Right lobe of liver (tissue), 6 donors: ENCODE measurements at places on chromosomes 4 and X.

DNA sequence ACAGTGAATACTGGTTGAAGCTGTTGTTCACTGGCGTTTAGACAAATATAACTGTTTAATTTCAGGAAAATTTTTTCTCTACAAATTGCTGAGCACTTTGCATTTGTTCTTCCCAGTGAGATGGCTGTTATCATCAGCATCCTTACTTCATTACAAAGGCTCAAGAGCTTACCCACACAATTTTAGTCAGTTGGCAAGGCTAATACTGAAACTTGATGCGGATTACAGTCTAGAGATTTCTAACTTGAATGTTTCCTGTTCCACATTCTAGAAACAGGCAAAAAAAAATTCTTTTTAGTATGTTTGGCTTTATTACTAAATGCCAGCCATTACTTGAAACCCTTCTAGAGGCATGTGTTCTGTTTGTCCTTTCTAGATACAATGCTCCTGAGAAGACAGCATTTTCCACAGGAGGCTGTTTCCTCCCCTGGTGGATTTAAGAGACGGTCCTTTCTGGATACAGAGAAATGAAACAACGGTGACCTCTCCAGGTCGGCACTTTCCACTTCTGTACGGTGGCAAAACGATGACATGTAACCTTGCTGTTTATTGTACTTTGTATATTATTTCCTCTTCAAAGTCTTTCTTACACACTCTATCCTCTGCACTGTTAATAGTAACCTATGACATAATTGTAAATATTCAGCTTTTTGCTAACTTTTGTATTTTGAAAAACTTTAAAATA lies 80.9 kb downstream of the RFC1 start:
- no peak overlapping the region for H3K27ac ChIP-seq
- no peak for DNase-seq
- no peaks in the 10 kb centered on the region for H3K4me1 ChIP-seq
- no peaks in the 10 kb centered on the region for H3K36me3 ChIP-seq
- no peak overlapping the region for H3K4me3 ChIP-seq

- no peak for DNase-seq
- H3K27ac ChIP-seq: no peak overlapping the region
- H3K4me3 ChIP-seq: no peak overlapping the region
Measured at GRCh38 chr4:119103263-119103662, 32.4 kb upstream of the MYOZ2 start.

DNA sequence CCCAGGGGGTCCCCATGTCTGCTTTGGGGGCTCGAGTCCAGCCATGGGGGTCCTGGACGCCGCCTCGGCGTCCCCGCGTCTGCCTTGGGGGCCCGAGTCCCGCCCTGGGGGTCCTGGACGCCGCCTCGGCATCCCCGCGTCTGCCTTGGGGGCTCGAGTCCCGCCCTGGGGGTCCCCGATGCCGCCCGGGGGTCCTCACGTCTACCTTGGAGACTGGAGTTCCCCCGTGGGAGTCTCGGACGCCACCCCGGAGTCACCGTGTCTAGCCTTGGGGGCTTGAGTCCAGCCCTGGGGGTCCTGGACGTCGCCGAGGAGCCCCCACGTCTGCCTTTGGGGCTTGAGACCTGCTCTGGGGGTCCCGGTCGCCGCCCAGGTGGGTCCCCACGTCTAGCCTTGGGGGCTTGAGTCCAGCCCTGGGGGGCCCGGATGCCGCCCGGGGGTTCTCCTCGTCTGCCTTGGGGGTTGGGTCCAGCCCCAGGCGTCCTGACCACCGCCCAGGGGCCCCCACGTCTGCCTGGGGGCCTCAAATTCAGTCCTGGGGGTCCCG lies 1.1 kb upstream of the GTPBP6 start:
- H3K4me3 ChIP-seq: peak overlapping the region; percentile 76
- no peaks in the 10 kb centered on the region for H3K27me3 ChIP-seq
- DNase-seq: peak; percentile 77
- peak overlapping the region; percentile 64 for H3K27ac ChIP-seq
- H3K4me1 ChIP-seq: no peaks in the 10 kb centered on the region
- H3K36me3 ChIP-seq: no peaks in the 10 kb centered on the region

GRCh38 chr4:152935143-152935542 lies 980 bp upstream of the FHDC1 start:
- no peaks in the 10 kb centered on the region for H3K27me3 ChIP-seq
- H3K27ac ChIP-seq: no peak overlapping the region
- H3K4me3 ChIP-seq: no peak overlapping the region
- no peaks in the 10 kb centered on the region for H3K4me1 ChIP-seq

GRCh38 chr4:185307136-185307950 lies 88.4 kb downstream of the LRP2BP start:
- H3K36me3 ChIP-seq: peaks cover 2% of the 10 kb centered on the region
- DNase-seq: no peak
- H3K27ac ChIP-seq: no peak overlapping the region

GRCh38 chr4:168710353-168710946 lies 213.6 kb downstream of the PALLD start:
- H3K27me3 ChIP-seq: no peaks in the 10 kb centered on the region
- no peak for DNase-seq
- H3K4me1 ChIP-seq: no peaks in the 10 kb centered on the region

GRCh38 chrX:140091125-140091886 lies 126.0 kb upstream of the CXorf66 start:
- H3K4me1 ChIP-seq: no peaks in the 10 kb centered on the region
- DNase-seq: peak; percentile 54
- H3K27ac ChIP-seq: no peak overlapping the region
- no peak overlapping the region for H3K4me3 ChIP-seq

- H3K4me1 ChIP-seq: no peaks in the 10 kb centered on the region
- no peaks in the 10 kb centered on the region for H3K36me3 ChIP-seq
- H3K27me3 ChIP-seq: no peaks in the 10 kb centered on the region
- no peak for DNase-seq
- H3K4me3 ChIP-seq: no peak overlapping the region
Measured at GRCh38 chr4:149549911-149550310, 265.7 kb downstream of the IQCM start.

DNA sequence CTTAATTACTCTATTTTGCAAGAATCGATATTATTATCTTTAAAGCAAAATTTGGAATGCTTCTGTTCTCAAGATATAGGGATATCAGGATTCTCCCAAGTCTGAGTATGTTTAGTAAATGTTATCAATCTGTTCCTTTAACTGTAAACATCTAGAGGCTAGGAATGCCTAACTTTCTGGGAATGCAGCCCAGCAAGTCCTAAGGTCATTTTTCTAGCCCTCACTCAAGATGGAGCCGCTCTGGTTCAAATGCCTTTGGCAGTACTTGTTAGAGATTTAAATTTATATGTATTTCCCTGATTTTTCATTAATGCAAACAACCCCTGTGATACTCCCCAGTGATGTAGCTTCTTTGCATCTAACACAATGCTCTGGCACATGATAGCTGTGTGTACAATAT lies 623.8 kb upstream of the LCORL start:
- H3K27ac ChIP-seq: no peak overlapping the region
- H3K4me3 ChIP-seq: no peak overlapping the region
- no peaks in the 10 kb centered on the region for H3K27me3 ChIP-seq
- H3K4me1 ChIP-seq: no peaks in the 10 kb centered on the region

DNA sequence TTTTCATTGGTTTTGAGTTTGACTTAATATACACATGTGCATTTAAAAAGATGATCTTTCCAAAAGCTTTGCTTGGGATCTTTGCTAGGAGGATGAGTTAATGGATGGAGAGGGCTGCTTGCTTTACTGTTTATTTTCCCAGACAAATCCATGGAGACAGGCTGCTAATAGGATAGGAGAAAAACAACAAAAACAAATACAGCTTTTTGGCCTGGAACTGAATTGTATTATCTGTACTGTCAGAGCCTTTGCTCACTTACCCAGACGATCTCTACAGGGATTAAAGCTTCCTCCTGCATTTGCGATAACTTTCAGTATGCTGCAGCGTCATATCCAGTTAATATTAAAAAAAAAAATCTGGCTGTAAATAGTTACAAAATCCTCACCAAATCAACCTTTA lies 190.8 kb upstream of the NUDT6 start:
- H3K27ac ChIP-seq: no peak overlapping the region
- no peak overlapping the region for H3K4me3 ChIP-seq
- DNase-seq: no peak
- no peaks in the 10 kb centered on the region for H3K4me1 ChIP-seq
- no peaks in the 10 kb centered on the region for H3K36me3 ChIP-seq
